NCI-H146 (cell line): ENCODE measurements at places on chromosomes 2 and 18.

- DNase-seq: no peak
Measured at GRCh38 chr2:138901530-138901929, 121.3 kb upstream of the NXPH2 start.

DNA sequence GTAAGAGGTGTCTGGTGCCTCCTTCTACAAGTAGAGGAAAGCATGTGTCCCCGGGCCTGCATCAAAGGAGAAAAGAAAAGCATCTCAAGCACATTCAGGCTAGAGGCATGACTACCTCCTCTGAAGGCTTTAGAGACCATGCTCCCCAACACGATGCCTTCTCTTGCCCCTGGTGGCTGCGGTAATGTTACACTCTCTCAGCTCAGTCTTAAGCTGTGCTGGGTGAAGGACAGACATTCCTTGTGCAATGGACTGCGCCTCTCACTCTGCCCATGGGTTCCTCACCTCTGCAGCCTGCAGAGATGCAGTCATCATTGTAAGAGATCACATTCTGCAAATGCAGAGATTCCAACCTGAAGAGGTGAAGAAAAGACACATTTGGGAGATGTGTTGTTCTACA is 148.2 kb upstream of the HNRNPA3 start:
- no peak for DNase-seq

- peak; percentile 78 for DNase-seq
Measured at GRCh38 chr18:46754661-46755292, 2.1 kb downstream of the ST8SIA5 start.

- DNase-seq: no peak
Measured at GRCh38 chr2:166140932-166141331, 13.1 kb upstream of the SCN1A start.
